ENCODE measurements at places on chromosomes 12 and 14. TPM values are rescaled to one million over a fixed set of nuclear protein-coding genes. Genes with fewer than 3 reads are reported as not detected.

GRCh38 chr12:39064708-39065107 lies 159.3 kb upstream of the CPNE8 start:
- H3K4me3 ChIP-seq: no peak overlapping the region
- no peaks in the 10 kb centered on the region for H3K36me3 ChIP-seq
- no peaks in the 10 kb centered on the region for H3K4me1 ChIP-seq

- H3K27me3 ChIP-seq: no peaks in the 10 kb centered on the region
- peaks cover 8% of the 10 kb centered on the region for H3K4me1 ChIP-seq
- no peak overlapping the region for H3K4me3 ChIP-seq
- no peak for DNase-seq
- no peak overlapping the region for H3K27ac ChIP-seq
Observed at GRCh38 chr14:96191841-96192462, 12.7 kb upstream of the BDKRB2 start.

DNA sequence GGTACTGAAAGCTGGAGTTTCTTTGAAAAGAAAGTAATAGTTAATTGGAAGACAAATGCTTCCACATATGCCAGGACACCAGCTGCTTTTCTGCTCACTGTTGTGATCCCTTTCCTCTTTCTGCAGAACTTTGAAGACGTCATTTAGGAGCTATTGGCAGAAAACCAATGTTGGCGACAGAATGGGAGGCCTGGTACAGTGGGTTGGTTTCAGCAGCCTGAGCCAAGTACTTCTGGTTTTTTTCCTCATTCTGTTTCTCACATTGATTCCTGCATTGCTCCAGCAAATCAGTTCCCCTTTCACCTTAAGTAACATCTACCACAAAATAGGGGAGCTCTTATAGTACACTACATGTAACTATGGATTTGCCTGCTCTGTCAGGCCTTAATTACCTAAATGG lies 96.9 kb downstream of the FIGNL2 start:
- no peaks in the 10 kb centered on the region for H3K36me3 ChIP-seq
- no peak for DNase-seq
- H3K4me1 ChIP-seq: peaks cover 17% of the 10 kb centered on the region
- H3K27me3 ChIP-seq: no peaks in the 10 kb centered on the region
- peak overlapping the region; percentile 4 for H3K27ac ChIP-seq
- no peak overlapping the region for H3K4me3 ChIP-seq

DNA sequence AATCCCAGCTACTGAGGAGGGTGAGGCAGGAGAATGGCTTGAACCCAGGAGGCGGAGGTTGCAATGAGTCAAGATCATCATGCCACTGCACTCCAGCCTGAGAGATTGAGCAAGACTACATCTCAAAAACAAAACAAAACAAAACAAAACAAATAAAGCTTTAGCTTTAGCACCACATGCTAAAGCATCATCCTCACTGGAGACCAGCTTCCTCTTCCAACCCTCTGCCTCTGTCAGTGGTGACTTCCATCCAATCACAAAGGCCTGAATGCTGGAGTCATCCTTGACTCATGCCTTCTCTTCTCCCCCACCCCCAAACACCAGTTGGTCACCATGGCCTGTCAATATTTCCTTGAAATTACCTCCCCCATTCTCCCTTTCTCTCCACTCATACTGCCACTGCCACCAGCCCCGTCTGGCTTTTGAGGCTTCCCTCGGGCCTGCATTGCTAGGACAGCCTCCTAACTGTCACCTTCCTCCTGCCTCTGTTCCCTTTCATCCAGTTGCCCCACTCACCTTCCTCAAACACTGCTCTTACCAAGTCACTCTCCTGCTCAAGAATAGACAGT lies 1.4 kb downstream of the ZNF385A start:
- H3K4me1 ChIP-seq: peaks cover 15% of the 10 kb centered on the region
- H3K4me3 ChIP-seq: no peak overlapping the region
- H3K36me3 ChIP-seq: no peaks in the 10 kb centered on the region
- no peak for DNase-seq
- no peaks in the 10 kb centered on the region for H3K27me3 ChIP-seq

GRCh38 chr14:96806836-96807235 lies 9.7 kb downstream of the VRK1 start:
- no peak for DNase-seq
- H3K27me3 ChIP-seq: no peaks in the 10 kb centered on the region
- no peak overlapping the region for H3K4me3 ChIP-seq

PELI2 gene
- total RNA-seq: 22.2 TPM
